LHCN-M2 (cell line): ENCODE measurements at places on chromosomes 4 and X. TPM values are rescaled to one million over a fixed set of nuclear protein-coding genes. Genes with fewer than 3 reads are reported as not detected.

DNA sequence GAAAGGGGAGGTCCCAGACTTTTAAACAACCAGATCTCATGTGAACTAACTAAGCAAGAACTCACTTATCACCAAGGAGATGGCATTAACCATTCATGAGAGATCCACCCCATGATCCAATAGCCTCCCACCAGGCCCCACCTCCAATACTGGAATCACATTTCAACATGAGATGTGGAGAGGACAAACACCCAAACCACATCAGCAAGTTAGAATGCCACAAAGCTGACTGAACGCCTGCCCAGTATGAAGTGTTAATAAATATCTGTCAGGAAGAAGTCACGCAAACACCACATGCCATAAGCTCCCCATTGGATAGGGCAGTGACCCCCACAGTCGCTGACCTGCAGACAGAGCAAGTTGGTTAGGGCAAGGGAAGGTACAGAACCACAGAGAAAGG lies 14.3 kb downstream of the SLC10A6 start:
- peak; percentile 4 for DNase-seq

GRCh38 chr4:24672880-24673279 lies 88.5 kb upstream of the DHX15 start:
- DNase-seq = no peak

DNA sequence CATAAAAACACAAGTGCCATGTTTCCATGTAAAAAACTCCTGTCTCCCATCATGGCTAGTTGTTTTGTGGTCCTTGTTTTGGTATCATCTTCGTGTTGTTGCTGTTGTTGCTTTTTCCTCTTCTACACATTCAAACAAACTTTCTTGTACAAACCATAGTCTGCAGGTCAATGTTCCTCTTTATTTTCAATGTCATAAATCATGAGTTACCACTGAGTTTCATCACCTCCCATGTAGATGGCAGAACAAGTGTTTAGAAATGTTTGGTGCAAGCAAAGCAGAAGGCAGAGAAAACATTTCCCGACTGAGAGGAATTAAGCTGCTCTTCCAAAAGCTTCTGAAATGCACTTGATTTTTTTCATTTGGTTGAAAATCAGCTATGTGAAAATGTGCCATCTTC lies 166.0 kb downstream of the ANTXR2 start:
- DNase-seq = no peak

- no peak for DNase-seq
Measured at GRCh38 chrX:149916745-149917392, 12.5 kb upstream of the HSFX4 start.

- no peak for DNase-seq
Measured at GRCh38 chrX:12614266-12614665, 176.9 kb upstream of the PRPS2 start.

- DNase-seq = no peak
Measured at GRCh38 chrX:43000121-43000520, 222.2 kb upstream of the PPP1R2C start.

GRCh38 chrX:31708116-31708515 lies 636.3 kb upstream of the FTHL17 start:
- DNase-seq = peak; percentile 51

GRCh38 chr4:144902614-144903013 lies 195.4 kb downstream of the ANAPC10 start:
- DNase-seq = no peak

DNA sequence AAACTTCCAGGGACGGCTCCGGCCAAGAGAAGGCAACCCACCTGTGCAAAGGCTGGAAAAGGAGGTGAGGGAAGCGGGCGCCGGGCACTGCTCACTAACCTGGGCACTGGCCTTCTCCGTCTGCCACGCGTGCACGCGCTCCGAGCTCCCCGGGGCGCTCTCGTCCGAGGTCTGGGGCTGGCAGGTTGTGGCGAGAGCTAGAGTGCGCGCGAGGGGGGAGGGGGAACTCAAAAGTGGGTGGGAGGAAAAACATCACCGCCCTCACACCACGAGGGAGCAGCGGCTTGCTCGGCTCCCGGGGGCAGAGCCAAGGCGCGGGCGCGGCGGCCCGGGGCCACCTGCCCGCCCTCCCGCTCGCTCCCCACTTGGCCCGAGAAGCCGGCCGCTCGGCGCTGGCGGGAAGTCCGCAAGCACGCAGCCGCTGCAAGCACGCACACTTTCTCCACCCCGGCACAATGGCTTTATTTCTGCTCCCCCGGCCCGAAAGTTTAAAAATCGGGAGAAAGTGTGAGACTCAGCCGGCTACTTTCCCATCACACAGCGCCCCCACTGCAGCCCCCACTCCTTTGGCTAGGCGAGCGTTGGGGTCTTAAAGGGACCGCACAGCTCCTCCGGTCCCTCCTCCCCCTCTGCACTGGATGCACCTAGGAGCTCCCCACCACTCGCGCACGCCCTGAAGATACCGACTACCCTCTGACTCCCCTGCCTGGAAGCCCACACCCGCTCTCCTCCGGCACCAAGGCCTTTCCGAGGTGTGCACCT lies at the start of gene CHRDL1:
CHRDL1 (minus strand) TSS at position 173 of the 762 bp plus-strand sequence. CDS start 3,636 bp downstream, outside the sequence.
- DNase-seq = no peak

DNA sequence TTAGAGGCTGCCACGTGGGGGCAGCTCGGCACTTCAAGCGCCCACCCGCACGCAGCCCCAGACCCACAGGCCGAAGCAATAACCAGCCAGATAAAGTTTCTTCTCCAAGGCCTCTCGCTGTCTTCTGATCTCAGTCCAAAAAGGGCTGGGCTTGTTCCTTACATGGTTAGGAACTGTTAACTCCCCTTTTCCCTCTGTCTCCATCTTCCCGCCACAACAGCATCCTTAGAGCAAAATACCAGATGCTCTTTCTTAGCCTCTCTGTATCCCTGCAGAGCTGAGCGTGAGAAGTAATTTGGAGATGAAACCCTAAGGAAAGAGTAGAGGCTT lies 23.4 kb upstream of the KIAA1210 start:
- no peak for DNase-seq

Gene MMRN1
- not detected in 2 replicates for total RNA-seq

Gene SSX1
- not detected in 2 replicates for total RNA-seq

Gene TEC
- 6.8 and 7.3 TPM in 2 replicates for total RNA-seq

Gene CCKAR
- total RNA-seq = not detected in 2 replicates

Gene PTCHD1
- total RNA-seq = not detected in 2 replicates

Gene PRPS2
- total RNA-seq = 39.6 and 44.4 TPM in 2 replicates

Gene ADGRG4
- not detected in 2 replicates for total RNA-seq
